ENCODE measurements at places on chromosomes 5 and 9.

GRCh38 chr5:55934115-55934613, 60.6 kb downstream of the IL6ST start:
- no peak for DNase-seq

- DNase-seq, result no peak
Measured at GRCh38 chr5:108101130-108101529, 280.8 kb downstream of the FBXL17 start.

DNA sequence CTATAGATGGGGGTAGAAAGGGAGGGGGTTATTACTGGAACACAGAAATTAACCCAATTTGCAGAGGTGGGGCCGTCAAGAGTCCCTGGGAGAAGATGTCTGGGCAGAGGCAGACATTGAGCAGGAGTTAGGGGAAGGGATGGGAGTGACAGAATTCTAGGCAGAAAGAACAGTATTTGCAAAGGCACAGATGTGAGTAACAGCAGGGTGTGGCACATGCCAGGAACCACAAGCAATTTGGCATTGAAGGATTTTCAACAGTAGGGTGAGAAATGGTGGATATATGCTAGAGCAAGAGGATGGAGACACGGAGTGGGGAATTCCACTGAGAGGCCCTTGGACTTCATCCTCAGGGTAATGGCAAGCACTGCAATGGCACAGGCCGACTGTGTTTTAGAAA, 71.6 kb upstream of the FRRS1L start:
- no peak for DNase-seq

DNA sequence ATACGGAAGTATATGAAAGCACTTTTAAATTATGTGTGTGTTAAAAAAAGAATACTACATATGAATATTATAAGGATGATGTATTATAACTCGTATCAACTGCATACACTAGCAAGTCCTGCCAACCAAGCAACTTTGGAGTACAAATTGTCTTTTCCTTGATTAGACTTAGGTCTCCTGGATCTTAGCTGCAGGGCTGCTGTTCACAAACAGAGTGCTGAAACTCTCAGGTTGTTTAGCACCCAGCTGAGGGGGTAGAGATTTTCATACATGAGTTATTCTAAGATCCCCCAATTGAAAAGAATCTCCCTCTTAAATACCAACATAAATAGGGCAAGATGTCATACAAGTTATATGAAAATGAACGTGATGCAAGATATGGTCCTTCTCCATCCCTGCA, 149.8 kb upstream of the TNC start:
- DNase-seq, result no peak

GRCh38 chr5:136424835-136425584, 59.7 kb upstream of the TRPC7 start:
- no peak for DNase-seq

DNA sequence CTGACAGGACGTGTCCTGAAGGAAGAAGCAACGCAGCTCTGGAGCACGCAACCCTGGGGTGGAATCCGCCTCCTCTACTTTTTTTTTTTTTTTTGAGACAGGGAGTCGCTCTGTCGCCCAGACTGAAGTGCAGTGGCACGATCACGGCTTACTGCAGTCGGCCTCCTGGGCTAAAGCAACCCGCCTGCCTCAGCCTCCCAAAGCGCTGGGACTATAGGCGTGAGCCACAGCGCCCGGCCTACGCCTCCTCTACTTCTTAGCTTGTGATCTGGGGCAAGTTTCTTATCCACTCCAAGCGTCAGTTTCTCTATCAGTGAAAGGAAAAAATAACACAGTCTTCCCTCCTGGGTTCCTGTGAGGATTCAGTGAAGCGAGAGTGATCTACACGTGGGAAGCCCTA, 96.1 kb upstream of the RAPGEF1 start:
- DNase-seq, result no peak

DNA sequence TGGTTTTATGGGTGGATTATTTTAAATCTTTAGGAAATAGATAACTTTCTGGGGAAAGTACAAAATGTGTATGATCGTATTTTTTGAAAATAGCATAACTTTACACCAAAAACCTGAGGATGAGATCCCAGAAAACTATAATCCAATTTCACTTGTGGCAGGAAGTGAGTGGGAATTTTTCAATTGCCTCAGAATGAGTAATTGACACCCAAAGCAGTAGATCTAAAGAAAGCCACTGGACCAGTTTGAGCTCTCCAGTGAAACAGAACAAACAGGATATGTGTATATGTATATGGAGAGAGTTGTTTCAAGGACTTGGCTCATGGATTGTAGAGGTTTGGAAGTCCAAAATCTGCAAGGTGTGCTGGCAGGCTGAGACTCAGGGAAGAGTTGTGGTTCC, 109.2 kb upstream of the SHB start:
- DNase-seq, result no peak

DNA sequence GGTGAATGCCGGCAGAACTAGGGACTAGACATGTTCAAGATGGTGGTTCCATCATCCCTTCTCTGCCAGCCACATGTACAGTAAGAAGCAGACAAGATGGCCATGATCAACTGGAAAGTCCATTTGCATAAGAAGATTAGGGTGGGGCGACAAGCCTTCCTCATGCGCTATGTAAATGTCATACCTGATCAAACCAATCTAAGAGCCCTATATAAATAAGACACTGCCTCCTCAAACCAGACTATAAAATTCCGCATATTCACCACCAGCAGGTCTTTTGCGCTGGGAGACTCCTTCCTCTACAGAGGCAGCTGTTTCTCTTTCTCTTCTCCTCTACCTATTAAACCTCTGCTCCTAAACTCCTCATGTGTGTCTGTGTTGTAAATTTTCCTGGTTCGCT, 53.8 kb downstream of the TIMD4 start:
- no peak for DNase-seq

DNA sequence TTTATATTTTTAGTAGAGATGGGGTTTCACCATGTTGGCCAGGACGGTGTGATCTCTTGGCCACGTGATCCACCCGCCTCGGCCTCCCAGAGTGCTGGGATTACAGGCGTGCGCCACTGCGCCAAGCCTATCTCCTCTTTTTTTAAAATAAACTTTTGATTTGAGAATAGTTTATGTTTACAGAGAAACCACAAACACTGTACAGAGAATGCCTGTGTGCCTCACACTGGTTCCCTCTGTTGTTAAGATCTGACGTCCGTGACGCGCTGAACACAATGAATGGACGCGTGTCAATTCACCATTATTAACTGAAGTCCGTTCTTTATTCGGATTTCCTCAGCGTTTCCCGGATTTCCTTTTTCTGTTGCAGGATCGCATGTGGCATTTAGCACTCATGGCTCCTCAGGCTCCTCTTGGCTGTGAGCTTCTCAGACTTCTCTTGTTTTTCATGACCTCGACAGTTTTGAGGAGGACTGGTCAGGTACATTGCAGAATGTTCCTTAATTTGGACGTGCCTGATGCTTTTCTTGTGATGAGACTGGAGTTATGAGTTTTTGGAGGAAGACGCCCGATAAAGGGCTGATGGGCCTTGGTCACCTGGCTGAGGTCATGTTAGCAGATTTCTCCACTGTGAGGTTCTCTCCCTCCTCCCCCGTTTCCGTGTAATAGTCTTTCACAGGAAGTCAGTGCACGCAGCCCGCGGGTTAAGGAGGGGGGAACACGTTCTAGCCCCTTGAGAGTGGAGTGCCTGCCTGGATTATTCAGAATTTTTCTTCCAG, 69.6 kb downstream of the ANKRD33B start:
- no peak for DNase-seq

DNA sequence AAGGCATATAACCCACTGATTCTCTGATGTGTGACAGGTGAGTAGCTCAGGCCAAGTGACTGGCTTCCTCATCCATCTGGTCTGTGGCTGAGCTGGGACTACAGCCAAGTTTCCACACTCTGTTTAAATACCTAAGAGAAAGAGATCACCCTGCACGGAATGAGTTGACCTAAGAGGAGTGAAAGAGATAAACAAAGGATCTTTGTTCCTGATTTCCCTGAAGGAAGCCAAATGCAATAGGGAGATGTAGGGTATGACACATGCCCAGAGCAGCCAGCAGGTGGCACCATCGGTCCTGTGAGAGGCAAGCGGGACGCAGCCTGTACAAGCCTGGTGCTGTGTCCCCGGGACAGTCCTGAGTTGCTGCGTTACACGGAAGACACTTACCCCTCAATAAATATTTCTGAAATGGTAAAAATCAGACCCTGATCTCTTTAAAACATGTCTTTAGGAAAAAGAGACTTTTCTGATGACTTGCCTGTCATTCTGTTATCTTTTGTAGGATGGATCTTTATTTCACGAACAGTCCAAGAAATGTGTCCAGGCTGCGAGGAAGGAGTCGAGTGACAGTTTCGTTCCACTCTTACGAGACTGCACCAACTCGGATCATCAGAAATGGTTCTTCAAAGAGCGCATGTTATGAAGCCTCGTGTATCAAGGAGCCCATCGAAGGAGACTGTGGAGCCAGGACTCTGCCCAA, 41.1 kb downstream of the GALNT12 start:
- DNase-seq, result peak; percentile 56

DNA sequence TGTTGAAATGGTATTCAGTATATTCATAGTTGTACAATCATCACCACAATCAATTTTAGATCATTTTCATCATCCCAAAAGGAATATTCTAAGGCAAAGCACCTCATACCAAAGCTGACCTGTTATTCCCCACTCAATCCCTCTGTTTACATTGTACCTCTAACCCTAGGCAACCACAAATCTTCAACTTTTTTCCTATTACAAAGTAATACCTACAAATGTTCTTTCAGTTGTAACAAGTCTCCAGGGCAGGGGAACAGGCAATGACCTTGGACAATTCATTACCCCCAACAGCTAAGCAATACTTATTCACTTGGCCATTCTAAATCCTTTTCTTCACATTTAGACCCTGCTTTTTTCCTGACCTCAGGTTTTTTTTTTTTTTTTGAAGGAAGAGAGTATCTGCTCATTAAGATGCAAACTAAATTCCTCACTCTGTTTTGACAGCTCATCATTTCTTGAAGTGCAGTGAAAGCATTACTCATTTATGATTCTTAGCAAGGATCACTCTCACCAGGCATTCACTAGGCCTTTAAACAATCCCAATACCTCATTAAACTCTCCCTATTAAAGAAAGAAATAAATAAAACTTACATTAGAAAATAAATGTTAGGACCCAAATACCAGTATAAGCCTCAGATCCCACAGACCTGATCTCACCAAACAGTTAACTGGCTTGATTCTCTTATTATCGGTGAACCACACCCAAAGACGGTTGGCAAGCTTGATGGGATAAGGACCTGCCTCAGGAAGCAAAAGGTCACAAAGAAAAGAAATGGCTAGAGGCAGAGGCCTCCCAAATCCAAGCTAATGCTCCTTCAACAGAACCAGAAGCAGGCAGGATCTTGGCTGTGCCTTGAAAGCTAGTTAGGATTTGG, 15.3 kb downstream of the MTMR12 start:
- DNase-seq, result no peak

DNA sequence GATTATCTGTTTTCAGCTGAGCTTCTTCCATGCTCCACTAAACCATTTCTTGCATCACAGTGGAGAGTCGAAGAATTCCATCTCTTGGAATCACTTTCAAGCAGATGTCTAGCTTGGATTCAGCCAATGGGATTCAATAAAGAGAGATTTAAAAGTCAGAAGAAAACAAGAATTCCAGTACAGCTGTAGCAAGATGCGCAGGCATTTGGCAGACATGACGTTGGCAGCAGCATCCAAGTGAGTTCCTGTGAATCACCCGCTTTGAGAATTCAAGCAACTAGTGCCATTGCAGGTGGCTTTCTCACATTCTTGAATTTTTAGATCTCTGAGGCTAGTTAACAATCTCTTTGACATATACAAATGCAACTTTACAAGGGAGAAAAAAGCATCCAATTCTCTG, 467.0 kb downstream of the CDH10 start:
- no peak for DNase-seq

GRCh38 chr5:39674209-39675082, 249.7 kb upstream of the DAB2 start:
- DNase-seq, result no peak

- no peak for DNase-seq
Measured at GRCh38 chr5:1910861-1911772, 28.4 kb upstream of the IRX4 start.

DNA sequence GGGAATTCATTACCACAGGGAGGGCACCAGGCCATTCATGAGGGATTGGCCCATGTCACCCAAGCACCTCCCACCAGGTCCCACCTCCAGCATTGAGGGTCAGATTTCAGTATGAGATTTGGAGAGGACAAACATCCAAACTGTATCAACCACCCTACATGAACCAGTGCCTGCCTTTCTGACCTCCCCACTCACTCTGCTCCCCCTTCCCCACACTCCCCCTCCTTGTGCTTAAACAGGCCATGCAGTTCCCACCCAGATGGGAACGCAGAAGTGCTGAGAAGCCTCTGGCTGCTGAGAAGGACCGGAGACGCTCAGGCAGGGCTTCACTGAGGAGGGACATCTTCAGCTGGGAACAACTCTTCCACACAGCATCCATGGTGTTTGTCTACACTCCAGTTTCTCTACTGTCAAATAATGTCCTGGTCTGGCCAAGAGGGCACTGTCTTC, 30.0 kb upstream of the ADAMTS2 start:
- DNase-seq, result no peak

GRCh38 chr5:124617787-124618186, 128.7 kb downstream of the ZNF608 start:
- no peak for DNase-seq

DNA sequence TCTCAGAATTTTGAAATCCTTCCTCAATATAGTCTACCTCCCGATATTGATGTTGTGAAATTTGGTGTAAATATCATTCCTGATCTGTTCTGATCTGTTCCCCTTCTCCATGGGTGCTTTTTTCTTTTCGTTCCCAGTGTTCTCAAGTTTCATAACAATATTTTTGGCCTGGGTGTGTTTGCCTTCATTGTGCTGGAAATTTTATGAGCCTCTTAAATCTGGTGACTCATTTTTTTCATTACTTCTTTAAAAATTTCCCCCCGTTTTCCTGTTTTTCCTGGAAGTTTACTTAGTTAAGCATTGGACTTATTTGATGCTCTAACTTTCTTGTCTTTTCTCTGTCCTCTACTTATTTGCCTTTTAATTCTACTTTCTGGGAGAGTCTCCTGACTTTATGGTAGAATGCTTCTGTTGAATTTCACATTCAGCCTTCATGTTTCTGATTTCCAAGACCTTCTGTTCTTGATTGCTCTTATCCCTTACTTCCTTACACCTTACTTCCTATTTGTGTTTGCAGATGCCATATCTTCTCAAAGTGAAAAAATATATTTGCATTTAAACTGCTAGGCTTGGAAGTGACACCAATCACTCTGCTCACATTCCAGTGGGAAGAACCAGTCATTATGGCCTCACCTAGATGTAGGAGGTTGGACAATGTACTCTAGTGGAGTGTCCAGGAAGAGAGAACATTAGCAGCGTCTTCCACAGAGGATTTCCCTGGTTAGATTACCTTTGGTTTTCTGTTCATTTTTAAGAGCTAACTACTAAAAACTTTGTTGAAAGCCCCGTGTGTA, 441.9 kb downstream of the ARHGEF28 start:
- DNase-seq, result no peak

- no peak for DNase-seq
Measured at GRCh38 chr9:99595796-99596195, 225.9 kb upstream of the NR4A3 start.

DNA sequence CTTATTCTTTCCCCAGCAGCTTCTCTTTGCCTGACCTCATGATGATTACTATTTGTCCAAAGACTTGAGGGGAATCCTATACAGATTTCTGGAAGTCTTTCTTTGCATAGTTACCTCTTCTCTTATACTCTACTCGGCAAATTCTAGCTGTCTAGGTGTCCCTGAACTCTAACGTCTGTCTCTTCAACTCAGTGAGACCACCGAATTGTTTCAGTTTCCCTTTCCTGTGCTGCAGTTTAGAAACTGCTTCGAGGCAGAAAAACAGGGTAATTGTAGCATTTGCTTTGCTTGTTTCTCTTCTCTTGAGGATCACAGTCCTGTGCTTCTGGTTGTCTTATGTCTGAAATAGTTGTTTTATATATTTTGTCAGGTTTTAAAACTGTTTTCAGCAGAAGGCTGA, 14.8 kb downstream of the LVRN start:
- no peak for DNase-seq
